ENCODE measurements at places on chromosomes 11 and 22.
A peak's percentile ranks its signal among the peaks of the same experiment; 100 is the strongest.

GRCh38 chr11:10377183-10377582, 72.3 kb downstream of the ADM start:
- DNase-seq, result no peak

GRCh38 chr11:23257556-23257955, 397.3 kb upstream of the CCDC179 start:
- no peak for DNase-seq

- no peak for DNase-seq
Measured at GRCh38 chr22:20436768-20437612, 635 bp downstream of the SCARF2 start.

GRCh38 chr11:22989371-22989770, 129.1 kb upstream of the CCDC179 start:
- DNase-seq, result no peak

GRCh38 chr22:24190159-24190540, 8.9 kb downstream of the SUSD2 start:
- DNase-seq, result no peak

DNA sequence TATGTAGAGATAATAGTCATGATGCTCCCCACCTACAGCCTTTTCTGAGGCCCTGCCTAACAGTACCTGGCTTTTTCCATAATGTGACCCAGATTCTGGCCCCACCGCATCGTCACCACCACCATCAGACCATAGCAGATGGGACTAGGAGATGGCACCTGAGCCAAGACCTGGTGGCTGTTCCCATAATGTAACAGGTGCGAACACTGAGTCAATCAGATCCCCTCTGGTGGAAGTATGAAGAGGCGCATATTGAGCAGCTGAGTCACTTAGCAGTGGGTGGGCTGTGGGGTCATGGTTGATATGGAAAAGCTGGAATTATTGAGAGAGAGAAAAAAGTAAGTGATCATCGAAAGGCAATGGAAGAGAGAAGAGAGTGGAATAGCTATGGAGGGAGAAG, 578.0 kb upstream of the CADM1 start:
- DNase-seq, result no peak

DNA sequence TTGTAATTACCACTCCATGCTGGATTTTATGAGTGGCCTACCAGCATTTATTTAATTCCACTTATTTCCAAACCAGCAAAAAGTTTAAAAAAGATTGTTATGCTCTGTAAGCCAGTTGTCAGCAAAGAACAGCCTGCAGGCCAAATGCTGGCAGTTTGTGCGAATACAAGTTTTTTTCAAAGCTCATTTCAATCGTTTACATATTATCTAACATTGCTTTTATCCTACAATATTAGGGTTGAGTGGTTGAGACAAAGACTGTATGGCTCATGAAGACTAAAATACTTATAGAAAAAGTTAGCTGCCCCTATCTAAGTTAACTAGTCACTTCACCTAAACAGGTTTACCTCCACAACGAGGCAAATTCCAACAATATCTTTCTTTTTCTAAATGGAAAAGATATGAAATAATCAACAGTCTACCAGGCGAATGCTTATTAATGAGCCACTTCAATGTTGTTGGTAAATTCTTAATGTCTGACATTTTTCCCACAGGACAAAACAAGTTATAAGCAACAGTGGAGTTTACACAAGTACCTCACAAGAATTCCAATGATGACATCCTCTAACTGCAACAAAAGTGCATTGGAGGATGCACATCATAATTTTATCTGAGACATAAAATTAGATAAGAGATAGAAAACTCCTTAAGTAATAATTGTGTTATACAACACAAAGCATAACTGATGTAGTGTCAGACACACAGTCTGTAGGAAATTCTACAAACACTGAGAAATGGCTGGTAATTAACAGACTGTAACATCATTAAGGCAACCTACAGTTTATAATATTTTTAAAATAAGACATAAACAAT, 35.8 kb upstream of the POU2AF2 start:
- DNase-seq, result no peak

- peak; percentile 2 for DNase-seq
Measured at GRCh38 chr11:70247710-70248072, 22.8 kb upstream of the PPFIA1 start.

DNA sequence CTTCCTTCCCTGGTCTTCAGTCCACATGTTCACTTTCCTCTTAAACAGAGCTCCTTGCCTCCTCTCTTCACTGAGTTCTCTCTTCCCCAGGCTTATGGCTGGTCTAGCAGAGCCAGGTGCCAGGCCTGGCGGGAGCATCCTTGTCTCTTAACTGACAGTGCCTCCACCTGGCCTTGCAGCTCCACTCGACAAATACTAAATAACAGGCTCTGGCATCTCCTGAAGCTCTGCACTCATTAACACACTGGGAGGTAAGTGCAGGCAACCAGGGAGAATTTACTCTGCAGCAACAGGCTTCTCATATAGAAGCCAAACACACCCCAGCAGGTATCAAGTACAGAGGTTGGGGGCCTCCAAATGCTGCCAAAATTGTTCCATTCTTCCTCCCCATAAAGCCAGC, 438.1 kb downstream of the SOX6 start:
- no peak for DNase-seq

- DNase-seq, result no peak
Measured at GRCh38 chr11:71194710-71195109, 57.7 kb downstream of the SHANK2 start.

- DNase-seq, result no peak
Measured at GRCh38 chr11:74870485-74870884, 78.4 kb downstream of the XRRA1 start.

GRCh38 chr11:112784323-112785073, 176.7 kb upstream of the NCAM1 start:
- DNase-seq, result peak; percentile 47
